Cerebellar nuclear complex (tissue), 1 donor: ENCODE measurements at places on chromosomes 5 and 9.

- DNase-seq: no peak
These were observed 24.3 kb upstream of the NEURL1B start for GRCh38 chr5:172616730-172617129.

GRCh38 chr5:57513785-57514184 is 31.2 kb upstream of the ACTBL2 start:
- DNase-seq: no peak

DNA sequence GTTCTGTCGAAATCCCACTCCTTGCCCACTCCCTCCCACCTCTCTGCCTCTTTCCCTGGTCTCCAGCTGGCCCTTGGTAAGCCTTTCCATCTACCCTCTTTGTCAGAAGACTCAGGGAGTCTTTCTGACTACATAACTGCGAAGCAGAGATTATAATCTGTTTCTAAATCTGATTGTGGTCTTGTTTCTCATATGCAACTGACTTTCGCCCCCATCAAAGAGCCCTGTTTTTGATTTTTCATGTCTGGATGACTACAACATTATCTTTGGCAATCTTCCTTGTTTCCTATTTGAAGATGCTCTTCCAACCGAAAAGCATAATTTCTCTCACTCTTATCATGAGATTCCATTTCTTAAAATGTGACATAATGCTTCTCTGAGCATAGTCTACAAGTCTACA is 218.2 kb upstream of the ADAMTSL1 start:
- no peak for DNase-seq

- no peak for DNase-seq
These were observed 709 bp upstream of the SH3PXD2B start for GRCh38 chr5:172455087-172455381.

DNA sequence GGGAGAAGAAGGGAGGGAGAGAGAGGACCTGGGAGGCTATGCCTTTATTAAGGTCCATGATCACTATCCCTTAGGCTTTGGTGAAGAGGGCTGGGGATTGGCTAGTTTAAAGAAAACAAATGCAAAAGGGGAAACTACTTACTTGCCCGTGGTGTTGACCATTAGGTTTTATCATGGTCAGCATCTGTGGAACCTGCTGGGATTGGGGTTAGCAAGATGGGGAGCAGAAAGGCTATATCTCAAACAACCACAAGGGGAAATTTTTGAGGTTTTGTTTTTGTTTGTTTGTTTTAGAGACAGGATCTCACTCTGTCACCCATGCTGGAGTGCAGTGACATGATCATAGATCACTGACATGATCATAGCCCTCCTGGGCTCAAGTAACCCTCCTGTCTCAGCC is 9.0 kb upstream of the RAD23B start:
- no peak for DNase-seq
